Activated CD8-positive, alpha-beta T cell treated with anti-CD3 and anti-CD28 coated beads, Interleukin-2, amount 10 ng/mL, durations not matched to agents 7 days and 5 days (primary cell): ENCODE measurements at places on chromosomes 6 and 20. TPM values are rescaled to one million over a fixed set of nuclear protein-coding genes. Genes with fewer than 3 reads are reported as not detected.

DNA sequence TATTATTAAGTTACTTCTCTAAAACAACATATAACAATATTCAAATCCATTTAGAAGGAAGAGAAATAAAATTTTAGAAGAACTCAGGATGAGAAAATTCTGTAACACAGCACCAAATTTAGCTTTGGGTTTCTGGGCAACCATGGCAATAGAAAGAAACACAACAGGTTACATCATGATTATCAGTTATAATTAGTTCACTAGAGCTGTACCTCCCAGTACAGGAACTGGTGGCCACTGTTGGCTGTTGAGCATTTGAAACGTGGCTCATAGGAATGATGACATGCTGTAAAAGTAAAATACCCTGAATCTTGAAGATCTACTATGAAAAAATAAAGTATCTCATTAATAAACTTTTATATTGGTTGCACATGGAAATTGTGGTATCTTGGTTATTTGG lies 23.7 kb upstream of the MAP3K4 start:
- DNase-seq, result no peak

DNA sequence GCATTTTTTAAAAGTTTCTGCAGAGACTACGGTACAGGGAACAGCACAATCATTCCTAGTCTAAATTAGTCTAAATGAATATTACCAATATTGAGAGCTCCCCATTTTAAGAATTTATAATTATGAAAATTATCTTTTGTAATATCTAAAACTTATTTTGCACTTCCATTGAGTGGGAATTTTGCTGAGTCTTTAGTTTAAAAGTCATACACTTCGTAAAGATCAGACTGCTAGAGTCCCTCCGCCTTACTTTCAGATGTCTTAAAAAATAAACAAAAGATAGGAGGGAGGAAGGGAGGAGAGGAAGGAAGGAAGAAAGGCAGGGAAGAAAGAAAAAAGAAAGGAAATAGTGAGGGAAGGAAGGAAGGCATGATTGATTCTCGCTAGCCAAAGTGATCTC lies 278.2 kb upstream of the PRDM1 start:
- DNase-seq, result no peak

DNA sequence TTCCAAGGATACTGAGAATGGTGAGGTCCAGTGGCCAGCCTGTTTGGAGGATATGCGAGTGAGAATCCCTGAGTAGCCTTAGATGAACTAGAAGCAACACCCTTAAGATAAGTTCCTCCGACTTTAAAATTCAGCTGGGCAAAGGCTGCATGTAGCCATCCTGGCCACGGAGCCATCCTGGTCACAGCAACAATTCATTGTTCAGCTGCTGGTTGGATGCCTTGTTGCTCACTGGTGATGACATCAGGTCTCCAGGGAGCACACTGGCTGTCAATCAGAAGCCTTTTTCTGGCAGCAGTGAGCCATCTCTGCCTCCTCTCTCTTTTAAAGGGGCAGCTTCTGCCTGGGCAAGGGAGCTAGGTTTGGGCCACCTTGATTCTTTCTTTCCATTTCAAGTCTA lies 22.4 kb upstream of the RIMS4 start:
- DNase-seq, result no peak

DNA sequence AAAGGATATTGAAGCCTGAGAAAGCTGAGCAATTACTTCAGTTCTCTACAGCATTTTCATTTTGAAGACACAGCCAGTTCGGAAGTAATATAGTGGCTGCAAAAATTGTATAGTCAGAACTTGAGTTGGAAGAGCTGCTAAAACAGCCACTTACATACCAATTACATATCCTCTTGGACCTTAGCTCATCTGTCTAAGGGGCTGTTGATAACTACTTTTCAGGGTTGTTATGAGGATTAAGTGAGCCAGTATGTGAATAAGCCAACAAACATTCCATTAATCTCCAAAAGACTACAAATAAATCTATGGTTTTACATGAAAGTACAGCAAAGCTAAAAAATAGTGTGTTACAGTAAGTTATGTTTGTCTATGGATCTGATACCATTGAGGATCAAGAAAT lies 59.7 kb downstream of the TMEM200A start:
- DNase-seq, result no peak

GRCh38 chr20:37393196-37393862 lies 47.4 kb downstream of the SRC start:
- no peak for DNase-seq

GRCh38 chr6:109686566-109687265 lies 4.3 kb downstream of the AK9 start:
- no peak for DNase-seq

DNA sequence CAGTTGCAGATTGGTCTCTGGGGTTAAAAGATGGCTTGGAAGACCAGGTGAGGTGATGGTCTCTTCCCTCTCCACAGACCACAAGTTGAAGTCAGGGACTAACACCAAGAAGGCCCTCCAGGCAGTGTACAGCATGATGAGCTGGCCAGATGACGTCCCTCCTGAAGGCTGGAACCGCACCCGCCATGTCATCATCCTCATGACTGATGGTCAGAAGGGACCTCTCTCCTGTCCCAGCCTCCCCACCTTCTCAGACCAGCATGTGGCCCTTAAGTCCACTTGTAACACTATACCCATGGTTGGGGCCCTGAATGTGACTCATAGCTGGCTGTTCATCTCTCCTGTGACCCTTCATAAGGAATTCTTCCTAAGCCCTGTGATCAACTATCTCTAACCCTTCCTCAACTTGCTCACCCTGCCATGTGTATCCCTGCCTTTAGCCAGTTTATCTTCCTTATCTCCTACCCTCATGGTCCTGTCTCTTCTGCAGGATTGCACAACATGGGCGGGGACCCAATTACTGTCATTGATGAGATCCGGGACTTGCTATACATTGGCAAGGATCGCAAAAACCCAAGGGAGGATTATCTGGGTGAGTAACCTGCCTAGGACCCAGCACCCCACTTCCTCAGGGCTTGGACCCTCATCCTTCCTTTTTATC lies 3.0 kb downstream of the CFB start:
- no peak for DNase-seq

Gene NNAT
- total RNA-seq, result 0.32 TPM

Gene NKX2-4
- total RNA-seq, result not detected

Gene HLA-DQA1
- total RNA-seq, result 2.7 TPM

Gene CST4
- not detected for total RNA-seq

Gene KCNS1
- total RNA-seq, result 0.11 TPM

Gene SPATA2
- total RNA-seq, result 7.6 TPM

Gene BPIFB1
- not detected for total RNA-seq

Gene BNIP5
- not detected for total RNA-seq

Gene PTK7
- 1.2 TPM for total RNA-seq

Gene SPATA25
- 1.4 TPM for total RNA-seq

Gene NUP153
- 73.6 TPM for total RNA-seq
